ENCODE measurements at places on chromosomes 12 and 14.

DNA sequence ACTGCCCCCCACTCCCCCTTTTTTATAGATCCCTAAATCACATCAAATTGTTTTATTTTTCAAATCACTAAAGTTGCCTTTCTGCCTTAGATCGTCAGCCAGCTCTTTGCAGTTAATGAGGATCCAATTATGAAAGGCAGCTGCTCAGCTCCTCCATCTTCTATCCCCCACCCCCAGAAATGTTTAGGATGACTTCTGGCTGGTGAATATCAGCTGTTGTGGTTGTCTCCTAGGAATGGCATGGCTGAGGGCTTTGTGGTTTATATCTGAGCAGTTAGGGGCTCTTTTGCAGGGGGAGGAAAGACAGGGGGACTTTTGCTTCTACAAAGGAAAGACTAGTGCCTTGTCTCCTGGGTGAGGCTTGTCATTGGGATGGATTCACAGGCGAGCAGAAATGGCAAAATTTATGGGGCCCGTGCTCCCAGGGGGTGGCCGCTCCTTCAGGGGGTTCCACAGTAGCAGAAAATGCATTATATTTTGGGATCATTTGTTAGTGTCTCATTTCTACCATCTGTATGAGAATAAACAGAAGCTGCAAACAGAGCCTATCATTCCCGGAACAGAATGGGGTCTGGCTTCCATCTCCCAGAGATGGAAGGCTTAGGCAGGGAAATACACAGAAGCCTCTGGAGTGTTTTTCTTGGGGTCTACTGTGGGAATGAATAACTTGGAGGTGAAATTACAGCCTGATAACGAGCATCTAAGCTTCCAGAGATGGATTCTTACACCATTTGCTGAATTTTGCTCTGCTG, 6.5 kb downstream of the JDP2 start:
- no peak for DNase-seq

GRCh38 chr14:90605430-90605829, 208.6 kb downstream of the CALM1 start:
- no peak for DNase-seq

DNA sequence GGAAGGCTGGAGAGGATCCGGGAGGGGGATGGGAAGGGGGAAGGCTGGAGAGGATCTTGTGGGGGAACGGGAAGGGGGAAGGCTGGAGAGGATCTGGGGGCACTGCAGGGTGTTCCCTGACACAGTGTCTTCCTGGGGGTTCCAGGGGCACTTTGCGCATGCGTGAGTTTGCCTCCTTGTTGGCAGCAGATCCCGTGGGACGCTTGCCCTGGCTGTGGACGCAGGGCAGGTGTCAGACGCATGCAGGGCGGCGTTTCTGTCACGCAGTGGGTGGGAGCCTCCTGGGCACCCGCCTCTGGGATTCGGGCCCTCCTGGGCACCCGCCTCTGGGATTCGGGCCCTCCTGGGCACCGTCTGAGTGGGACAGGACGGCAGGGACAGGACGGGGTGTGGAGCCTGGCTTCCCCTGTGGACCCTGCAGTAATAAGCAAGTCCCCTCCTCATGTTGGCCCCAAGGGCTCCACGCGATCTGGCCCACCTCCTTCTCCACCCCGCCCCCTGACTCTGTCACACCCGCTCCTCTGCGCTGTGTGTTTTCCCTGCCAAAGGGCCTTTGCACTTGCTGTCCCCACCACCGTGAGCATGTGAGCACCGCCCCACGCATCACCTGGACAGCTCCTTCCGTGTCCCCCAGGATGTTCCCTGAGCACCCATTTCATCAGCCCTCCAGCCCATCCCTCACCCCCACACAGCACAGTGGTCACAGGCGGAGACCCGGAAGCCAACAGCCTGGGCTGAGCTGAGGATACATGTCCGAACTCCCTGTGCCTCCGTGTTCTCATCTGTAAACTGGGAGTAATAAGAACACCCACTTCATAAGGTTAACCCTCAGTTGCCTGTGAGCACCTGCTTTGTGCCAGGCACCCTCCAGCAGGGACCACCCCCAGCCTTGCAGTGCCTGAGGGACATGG, 4.4 kb downstream of the MMP17 start:
- DNase-seq, result no peak

DNA sequence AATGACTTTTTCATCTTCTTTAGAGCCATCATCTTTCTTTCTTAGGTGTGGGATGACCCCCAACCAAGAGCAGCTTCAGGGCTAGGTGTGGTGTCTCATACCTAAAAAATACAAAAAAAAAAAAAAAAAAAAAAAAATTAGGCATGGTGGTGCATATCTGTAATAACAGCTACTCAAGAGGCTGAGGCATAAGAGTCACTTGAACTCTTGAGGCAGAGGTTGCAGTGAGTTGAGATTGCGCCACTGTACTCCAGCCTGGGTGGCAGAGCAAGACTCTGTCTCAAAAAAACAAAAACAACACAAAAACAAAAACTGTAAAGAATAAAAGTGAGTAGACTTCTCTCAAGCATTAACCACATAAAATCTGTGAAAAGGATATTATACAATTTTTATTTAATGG, 8.0 kb upstream of the ATF7IP start:
- no peak for DNase-seq

- DNase-seq, result no peak
Observed at GRCh38 chr14:96112032-96112431, 72.9 kb downstream of the C14orf132 start.

GRCh38 chr12:6934110-6934509, 6.4 kb downstream of the ATN1 start:
- no peak for DNase-seq

GRCh38 chr12:115763376-115763775, 514.1 kb downstream of the MED13L start:
- no peak for DNase-seq
